ENCODE measurements at places on chromosomes 11 and 22. TPM values are rescaled to one million over a fixed set of nuclear protein-coding genes. Genes with fewer than 3 reads are reported as not detected.

GRCh38 chr11:8034604-8035190, 46.3 kb upstream of the TUB start:
- no peak for DNase-seq

DNA sequence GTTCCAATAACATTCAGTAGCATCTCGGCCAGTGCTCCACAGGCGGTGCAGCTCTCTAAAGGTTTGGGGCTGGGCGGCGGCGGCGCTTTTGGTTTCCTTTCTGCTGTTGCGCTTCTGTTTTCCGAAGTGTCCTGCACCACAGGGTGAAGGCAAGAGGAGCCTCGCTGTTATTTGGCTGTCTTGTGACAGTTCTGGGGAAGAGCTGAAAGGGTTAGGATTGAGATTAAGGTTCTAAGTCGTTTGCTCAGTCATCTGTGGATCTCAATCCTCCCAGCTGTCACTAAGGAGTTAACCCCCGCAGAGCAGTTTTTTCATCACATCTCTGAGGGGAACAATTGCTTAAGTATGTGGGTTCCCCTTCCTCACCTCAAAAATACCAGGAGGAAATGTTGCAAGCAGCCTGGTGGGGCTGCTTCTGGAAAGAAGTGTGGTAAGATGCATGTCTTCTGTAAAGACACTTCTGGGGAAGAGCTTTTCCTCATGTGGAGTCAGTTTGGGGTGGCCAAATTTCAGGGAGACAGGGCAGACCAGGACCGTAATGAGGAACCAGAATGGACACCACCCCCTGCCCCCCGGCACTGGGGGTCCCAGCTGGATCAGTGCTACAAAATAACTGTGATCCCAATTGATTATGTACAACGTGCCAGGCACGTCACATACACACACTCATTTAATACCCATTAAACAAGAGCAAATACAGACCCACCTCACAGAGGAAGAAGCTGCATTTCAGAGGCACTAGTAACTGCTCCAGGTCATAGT, 14.2 kb downstream of the TMEM121B start:
- DNase-seq: no peak

DNA sequence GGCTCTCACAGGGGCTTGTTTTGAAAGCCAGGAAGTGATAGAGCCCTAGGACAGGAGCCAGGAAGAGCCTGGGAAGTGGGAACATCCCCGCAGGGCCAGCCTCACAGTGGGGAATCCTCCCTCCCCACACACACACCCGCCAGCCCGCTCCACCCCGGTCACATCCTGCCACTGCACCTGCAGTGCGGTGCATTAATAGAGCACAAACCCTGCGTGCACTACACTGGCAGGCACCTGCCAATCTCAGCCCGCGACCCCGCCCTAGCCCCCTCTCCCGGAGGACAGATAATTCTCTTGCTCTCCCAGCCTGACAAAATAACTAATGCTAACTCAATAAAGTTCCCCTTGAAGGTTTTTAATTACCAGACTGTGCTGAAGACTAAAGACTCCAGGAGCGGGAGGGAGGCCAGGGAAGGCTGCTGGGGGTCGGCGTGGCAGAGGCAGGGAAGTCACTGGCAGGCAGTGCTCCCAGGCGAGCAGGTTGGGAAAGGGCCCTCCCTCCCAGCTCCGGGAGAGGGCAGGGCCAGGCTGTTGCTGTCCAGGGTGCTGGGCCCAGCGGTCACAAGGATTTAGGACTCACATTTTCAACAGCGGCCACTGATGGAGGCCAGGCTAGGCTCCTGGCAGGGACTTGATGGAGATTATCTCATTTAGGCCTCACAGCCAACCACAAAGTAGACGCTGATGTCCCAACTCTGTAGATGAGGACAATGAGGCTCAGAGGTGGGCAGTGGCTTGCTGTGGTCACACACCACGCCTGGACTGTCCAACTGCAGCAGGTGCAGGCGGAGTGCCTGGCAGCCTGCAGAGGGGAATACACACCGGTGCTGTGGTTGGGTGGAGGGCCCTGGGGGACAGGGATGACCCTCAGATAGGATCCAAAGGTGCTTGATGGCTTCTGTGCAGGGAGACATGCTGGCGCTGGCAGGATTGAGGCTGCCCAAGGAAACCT, 23.9 kb upstream of the TCF20 start:
- DNase-seq: no peak

DNA sequence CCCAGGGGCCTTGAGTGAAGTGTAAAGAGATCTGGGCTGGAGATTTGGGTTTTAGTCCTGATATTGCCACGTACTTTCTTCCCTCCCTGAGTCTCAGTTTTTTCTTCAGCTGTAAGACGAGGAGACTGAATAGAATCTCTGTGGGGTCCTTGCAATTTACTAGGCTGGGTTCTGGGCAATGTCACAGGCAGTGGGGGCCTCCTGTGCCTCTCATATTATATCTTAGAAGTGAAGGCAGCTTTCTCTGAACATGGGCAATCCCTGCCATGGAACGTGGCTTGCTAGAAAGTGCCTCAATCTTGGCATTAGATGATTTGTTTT, 62.0 kb upstream of the PTPRJ start:
- no peak for DNase-seq

- DNase-seq: no peak
These were observed 93.5 kb upstream of the TIMP3 start for GRCh38 chr22:32707971-32708370.

GRCh38 chr11:45335434-45335833, 49.3 kb upstream of the SYT13 start:
- no peak for DNase-seq

DNA sequence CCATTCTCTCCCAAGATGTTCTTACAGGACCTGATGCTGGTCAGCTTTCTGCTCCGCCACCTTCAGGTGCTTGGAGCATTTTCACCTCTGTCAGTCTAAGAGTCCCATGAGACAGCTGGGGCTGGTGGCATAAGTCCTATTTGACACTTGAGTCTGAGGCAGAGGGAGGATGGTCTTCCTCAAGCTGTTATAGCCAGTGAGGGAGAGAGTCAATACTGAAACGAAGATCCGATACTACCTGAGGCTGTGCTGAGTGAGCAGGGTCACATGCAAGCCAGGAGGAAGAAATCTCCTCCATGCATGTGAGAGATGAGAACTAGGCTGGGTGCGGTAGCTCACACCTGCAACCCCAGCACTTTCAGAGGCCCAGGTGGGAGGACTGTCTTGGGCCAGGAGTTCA, 5.6 kb downstream of the ZFPL1 start:
- DNase-seq: no peak

DNA sequence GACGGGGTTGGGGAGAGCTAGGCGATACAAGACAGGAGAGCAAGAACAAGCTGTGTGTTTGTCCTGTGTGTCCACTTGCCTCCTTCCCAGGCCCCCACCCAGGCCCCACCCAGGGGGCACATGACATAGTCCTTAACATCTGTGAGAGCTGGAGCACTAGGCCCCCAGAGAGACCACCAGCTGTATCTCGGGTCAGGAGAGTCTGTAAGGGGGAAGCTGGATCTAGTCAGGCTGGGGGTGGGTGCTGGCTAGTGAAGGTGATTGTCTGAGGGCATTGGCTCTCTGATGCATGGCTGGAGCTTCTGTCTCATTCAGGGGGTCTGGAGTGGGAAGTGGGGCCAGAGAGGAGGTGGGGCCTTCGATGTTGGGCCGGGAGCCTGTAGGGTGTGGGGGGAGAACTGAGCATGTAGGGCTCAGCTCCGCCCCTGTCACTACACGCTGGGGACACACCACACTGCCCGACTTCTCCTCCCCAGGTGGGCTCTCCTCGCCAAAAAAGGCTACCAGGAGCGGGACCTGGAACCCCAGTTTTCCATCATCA, 571 bp downstream of the P2RX6 start:
- DNase-seq: no peak

DNA sequence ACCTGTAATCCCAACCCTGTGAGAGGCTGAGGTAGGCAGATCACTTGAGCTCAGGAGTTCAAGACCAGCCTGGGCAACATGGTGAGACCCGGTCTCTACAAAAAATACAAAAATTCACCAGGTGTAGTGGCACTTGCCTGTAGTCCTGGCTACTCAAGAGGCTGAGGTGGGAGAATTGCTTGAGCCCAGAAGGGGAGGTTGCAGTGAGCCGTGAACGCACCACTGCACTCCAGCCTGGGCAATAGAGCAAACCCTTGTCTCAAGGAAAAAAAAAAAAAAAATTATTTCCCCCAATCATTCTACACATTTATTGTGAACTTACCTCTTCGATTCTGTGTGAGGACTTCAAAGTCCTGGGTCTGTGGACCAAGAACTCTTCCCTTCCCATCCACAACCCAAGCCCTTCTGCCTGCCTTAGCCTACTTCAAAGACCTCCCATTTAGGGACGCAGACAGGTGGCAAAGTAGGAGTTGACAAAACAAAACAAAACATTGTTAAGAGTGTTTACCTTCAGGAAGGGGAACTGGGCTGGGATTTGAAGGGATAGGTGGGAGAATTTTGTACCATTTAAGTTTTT, 3.8 kb upstream of the WEE1 start:
- DNase-seq: no peak

DNA sequence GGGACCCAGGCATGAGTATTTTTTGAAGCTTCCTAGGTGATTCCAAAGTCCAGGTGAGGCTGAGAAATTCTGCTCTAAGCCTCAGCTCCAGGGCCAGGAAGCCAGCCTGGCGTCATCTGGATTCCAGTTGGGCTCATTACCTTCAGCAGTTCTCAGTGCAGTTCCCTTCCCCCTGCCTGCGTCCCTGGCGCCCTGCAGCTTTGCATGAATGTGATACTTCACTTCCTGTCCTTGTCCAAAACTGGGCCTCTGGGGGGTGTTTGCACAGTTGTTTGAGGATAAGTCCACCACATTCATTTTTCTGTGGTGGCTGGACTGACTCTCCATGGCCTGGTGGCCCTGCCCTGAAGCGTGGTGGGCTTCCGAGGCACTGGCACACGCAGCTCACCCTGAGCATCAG, 98.1 kb downstream of the TENM4 start:
- no peak for DNase-seq

- DNase-seq: no peak
These were observed 2.0 kb downstream of the GRK2 start for GRCh38 chr11:67268081-67268961.

DNA sequence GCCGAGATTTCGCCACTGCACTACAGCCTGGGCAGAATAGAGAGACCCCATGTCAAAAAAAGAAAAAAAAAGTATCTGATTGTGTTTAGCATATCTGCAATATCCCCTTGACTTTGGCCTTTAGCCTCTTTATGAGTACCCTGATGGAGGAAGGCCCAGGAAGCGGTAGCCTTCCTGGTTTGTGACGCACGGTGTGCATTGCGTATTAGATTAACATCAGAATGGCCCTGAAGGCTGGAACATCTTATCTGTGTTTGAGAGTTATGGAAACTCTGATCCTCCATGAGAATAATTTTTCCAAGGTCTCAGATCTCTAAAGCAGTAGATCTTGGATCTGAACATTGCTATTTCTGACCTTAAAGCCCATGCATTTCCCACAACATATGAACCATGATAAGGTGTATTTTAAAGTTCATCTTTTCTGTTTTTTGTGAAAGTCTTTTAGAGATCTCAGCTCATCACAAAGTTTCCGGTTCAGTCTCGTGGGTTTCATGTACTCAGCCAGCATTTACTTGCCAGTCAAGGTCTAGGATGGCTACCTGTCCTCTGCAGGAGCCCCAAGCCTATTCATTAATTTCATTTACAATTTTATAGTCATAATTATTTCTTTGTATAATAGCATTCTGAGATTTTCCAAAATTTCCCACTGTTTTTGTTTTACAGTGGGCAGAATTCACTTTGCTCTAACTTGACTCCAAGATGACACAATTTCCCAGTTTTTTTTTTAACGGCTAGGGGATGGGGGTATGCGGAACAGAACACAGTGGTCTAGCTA, 605 bp upstream of the FDX1 start:
- DNase-seq: no peak

DNA sequence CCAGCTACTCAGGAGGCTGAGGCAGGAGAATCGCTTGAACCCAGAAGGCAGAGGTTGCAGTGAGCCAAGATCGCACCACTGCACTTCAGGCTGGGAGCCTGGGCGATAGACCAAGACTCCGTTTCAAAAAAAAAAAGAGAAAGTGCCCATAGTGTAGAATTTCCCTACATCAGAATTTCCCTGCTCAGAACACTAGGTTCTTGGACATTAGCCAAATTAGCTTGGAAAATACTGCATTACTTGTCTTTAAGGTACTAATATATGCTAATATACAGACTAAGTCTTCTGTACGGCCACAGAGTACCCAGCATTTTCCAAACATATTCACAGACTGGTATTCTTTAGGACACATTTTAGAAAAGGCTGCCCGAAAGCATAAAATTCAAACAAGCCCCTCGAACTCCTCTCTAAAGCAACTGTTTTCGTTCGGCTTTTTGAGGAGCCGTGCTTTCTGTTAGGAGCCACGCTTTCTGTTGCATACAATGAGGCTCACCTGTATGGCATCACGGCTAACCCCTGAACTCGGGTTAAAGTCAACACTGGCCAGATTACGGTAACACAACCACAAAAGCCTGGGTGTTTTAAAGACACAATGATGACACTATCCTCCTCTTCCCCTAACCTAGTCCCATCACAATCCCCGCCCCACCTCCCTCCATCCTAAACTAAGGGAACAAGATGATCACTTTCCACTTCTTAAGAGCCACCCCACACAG, 18.4 kb downstream of the TNKS1BP1 start:
- no peak for DNase-seq

GRCh38 chr11:126647735-126648134, 292.2 kb downstream of the ST3GAL4 start:
- no peak for DNase-seq

DNA sequence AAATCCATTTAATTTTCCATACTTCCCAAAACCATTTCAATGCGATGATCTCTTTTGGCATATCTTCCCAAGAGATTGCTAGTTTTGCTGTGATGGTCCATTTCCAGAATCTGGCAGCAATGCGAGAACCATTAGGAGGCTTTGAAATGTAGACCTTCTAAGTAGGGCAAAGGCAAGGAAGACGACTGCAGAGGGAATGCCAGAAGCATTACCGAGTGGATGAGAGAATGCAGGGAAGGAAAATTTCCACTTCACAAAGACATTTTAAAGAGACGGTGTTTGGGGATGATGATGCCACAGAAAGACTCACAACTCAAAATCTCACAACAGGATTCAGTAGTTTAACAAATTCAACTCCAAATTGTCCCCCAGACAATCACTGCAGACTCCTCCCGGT, 471 bp upstream of the CEP126 start:
- DNase-seq: peak; percentile 67

Gene TMEM184B
- polyA plus RNA-seq: 71.7 TPM

Gene KDM4E
- 0.06 TPM for polyA plus RNA-seq

Gene C11orf52
- 3.1 TPM for polyA plus RNA-seq

Gene ST14
- 0.40 TPM for polyA plus RNA-seq

Gene DUSP8
- 37.3 TPM for polyA plus RNA-seq

All from forelimb muscle (tissue), 1 donor.